Caco-2 (cell line): ENCODE measurements at places on chromosomes 1 and 21. TPM values are rescaled to one million over a fixed set of nuclear protein-coding genes. Genes with fewer than 3 reads are reported as not detected.

- H3K4me3 ChIP-seq: no peak overlapping the region
- no peaks in the 10 kb centered on the region for H3K36me3 ChIP-seq
- H3K27ac ChIP-seq: no peak overlapping the region
- no peaks in the 10 kb centered on the region for H3K27me3 ChIP-seq
Measured at GRCh38 chr1:219563568-219563967, 49.3 kb downstream of the ZC3H11B start.

DNA sequence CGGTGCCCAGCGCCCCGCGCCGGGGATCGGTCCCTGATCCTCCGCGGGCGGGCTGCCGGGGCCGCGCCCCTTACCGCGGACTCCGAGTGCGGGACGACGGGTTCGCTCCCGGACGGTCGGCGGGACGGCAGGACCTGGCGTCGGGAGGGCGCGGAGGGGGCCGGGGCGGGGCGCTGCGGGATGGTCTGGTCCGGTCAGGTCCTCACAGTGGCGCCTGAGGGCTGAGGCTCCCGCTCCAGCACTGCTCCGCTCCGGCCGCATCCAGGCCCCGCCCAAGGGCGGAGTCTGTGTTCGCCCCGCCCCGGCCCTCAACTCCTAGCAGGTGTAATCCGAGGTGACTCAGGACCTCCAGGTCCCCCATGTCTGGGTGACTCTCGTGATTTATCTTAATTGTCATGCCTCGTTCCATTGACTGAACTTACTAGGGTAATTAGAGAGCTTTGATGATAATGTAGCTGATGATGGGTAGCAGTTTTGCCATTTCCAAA, at the start of gene RAB3B:
Gene RAB3B, minus strand, starts transcription at position 223 of the 488 bp plus-strand sequence. CDS start 13,583 bp downstream, outside the sequence.
- H3K27ac ChIP-seq: peak within 1 kb of the TSS; percentile 26
- no peaks in the 10 kb centered on the region for H3K4me1 ChIP-seq
- H3K27me3 ChIP-seq: no peaks in the 10 kb centered on the region
- DNase-seq: peak; percentile 85

GRCh38 chr1:185341196-185341781, 24.2 kb upstream of the IVNS1ABP start:
- H3K36me3 ChIP-seq: no peaks in the 10 kb centered on the region
- no peaks in the 10 kb centered on the region for H3K4me1 ChIP-seq
- no peaks in the 10 kb centered on the region for H3K27me3 ChIP-seq
- DNase-seq: no peak

DNA sequence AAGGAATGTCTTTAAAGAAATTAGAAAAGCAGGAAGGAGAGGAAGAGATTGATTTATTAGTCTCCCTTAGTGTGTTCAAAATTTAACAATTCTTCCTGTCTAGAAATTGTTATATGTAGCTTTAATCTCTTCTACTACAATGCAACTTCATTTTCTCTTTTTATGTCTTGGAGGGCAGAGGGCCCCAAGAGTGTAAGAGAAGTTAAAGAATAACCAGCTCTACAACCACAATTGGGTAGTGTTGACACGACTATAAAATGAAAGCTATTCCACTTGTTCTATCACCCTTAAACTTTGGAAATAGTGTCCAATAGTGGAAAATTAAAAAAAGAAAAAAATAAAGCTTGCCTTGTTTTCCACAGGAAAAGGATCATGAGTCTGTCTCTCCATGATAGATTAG, 82.6 kb upstream of the DPYD start:
- peaks cover 7% of the 10 kb centered on the region for H3K4me1 ChIP-seq
- no peaks in the 10 kb centered on the region for H3K36me3 ChIP-seq
- no peak for DNase-seq
- H3K27me3 ChIP-seq: no peaks in the 10 kb centered on the region

GRCh38 chr1:39086865-39087409, 60.8 kb downstream of the NDUFS5 start:
- no peaks in the 10 kb centered on the region for H3K36me3 ChIP-seq
- H3K27ac ChIP-seq: no peak overlapping the region
- no peaks in the 10 kb centered on the region for H3K27me3 ChIP-seq

DNA sequence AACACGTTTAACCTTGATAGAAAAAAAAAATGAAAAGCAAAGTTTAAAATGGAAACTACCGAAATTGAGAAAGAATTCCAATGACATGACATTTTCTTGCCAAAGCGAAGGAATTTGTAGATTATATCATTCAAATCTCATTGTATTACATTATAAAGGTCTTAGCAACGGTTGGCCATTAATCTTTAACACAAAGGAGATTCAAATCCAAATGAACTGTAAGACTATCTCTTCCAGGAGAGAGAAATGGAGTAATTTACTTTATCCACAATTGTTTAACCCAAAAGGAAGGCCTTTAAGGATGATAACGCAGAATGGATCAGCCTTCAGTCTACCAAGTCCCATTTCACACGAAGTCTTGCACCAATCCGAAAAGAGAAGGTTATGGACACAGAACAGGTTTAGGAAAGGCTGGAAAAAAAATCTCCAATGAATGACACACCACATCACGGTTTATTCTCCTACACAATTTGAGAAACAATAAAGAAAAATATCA, 1.5 kb downstream of the ENAH start:
- H3K27me3 ChIP-seq: no peaks in the 10 kb centered on the region
- peak overlapping the region; percentile 96 for H3K27ac ChIP-seq
- H3K36me3 ChIP-seq: no peaks in the 10 kb centered on the region
- H3K4me3 ChIP-seq: peak overlapping the region; percentile 94
- DNase-seq: no peak

DNA sequence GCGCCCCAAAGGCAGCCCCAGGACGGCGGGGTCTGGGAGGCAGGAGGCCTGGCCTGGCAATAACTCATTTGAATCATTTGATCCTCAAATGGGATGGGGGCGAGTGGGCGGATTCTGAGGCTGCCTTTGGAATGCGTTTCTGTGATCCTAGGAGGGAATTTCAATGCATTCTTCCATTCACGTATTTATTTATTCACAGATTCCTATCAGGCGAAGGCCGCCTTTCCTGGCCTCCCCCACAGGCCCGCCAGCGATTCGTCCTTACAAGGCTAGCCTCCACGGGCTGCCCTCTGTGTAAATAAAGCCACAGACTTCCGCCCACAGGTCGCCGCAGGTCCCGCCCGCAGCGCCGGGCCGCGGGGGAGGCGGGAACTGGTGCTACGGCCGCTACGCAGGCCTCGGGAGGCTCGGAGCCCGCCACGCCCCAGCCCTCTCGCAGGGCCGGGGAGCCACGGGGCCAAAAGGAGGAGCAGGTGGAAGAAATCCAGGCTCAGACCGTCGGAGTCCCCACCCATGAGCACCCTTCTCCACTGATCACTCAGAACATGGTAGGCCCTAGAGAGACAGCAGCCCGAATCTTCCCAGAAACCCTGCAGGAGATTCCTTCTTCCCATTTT, 31.3 kb upstream of the JUN start:
- peak overlapping the region; percentile 73 for H3K27ac ChIP-seq
- H3K27me3 ChIP-seq: no peaks in the 10 kb centered on the region
- peak overlapping the region; percentile 55 for H3K4me3 ChIP-seq
- no peaks in the 10 kb centered on the region for H3K36me3 ChIP-seq
- peaks cover 22% of the 10 kb centered on the region for H3K4me1 ChIP-seq
- DNase-seq: peak; percentile 85

- H3K27ac ChIP-seq: no peak overlapping the region
- no peaks in the 10 kb centered on the region for H3K27me3 ChIP-seq
- no peaks in the 10 kb centered on the region for H3K36me3 ChIP-seq
- DNase-seq: no peak
Measured at GRCh38 chr1:203462878-203463277, 12.7 kb upstream of the PRELP start.

DNA sequence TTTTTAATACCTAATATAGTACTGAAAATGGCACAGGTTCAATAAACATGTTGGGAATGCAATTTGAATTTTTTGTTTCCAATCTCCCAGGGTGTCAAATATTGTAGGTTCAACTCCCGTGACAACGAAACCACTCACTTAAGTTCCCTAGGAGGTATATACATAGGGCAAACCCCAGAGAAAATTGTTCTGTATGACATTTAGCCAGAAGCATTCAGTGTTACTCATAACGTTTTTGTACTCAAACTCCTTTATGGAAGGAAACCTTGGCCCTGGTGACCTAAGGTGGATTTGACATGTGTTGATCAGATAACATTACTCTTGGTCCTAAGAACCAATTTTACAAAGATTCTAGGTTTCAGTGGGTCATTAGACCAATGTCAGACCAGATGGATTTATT, 110.6 kb downstream of the USP25 start:
- H3K4me1 ChIP-seq: no peaks in the 10 kb centered on the region
- H3K27ac ChIP-seq: no peak overlapping the region
- H3K36me3 ChIP-seq: no peaks in the 10 kb centered on the region
- H3K4me3 ChIP-seq: no peak overlapping the region
- DNase-seq: no peak
- H3K27me3 ChIP-seq: no peaks in the 10 kb centered on the region

The FYB2 gene
- 2.7 and 2.9 TPM in 2 replicates for total RNA-seq

The ORC1 gene
- 12.1 and 14.0 TPM in 2 replicates for total RNA-seq

The FOXO6 gene
- total RNA-seq: 0.42 and 0.59 TPM in 2 replicates

The MYOM3 gene
- not detected in 2 replicates for total RNA-seq

The C1orf115 gene
- total RNA-seq: 26.5 and 33.9 TPM in 2 replicates
